Stimulated activated CD4-positive, alpha-beta T cell treated with anti-CD3 and anti-CD28 coated beads, Interleukin-4, amount 100 ng/mL, for 48 hours (primary cell): ENCODE measurements at places on chromosomes 5 and 9.

- no peak for DNase-seq
These were observed 444.8 kb downstream of the BNC2 start for GRCh38 chr9:16425562-16426231.

DNA sequence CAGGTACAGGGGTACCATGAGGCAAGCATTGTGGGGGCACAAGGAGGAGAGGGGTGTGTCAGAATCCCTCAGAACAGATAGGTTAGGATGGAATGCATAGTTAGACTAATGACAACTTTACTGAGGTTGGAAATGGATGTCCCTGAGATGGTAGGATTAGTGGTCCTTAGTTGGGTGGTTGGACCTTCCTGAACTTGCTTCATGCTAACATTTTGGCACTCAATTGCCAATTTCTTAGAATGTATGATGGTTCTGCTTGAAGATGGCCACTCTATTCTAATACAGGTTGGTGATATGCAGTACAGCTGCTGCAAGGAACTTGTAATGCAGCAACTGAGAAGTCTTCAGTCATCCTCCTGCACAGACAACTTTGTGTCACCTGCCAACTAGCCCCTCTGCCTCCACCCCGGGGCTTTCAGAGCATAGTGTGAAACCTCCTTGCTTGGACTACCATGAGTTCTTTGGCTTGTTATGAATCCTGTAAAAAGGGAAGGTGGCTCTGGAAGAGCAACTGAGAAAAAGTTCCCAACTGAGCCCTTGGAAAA, 5.4 kb downstream of the CCNI2 start:
- DNase-seq, result no peak

- no peak for DNase-seq
These were observed 317.6 kb downstream of the ENC1 start for GRCh38 chr5:74322944-74323343.

DNA sequence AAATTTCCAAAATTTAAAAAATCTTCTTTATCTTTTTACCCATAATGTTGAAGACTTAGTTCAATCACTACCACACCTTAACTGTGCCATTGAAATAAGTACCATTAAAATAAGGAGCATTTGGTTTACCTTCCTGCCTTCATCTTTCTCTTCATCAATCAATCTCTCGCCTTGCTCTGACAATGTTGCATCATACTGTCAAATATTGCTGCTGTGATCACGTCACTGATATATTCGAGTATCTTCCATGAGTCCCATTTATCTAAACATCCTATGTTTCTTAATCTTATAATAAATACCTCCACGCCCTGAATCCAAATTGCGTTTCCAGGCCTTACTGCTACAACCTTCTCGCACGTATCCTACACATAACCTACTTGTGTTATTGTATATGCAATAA, 155.2 kb upstream of the ACOT12 start:
- no peak for DNase-seq

- no peak for DNase-seq
These were observed 45.4 kb downstream of the TMEM252 start for GRCh38 chr9:68495247-68495646.

GRCh38 chr9:112764344-112764743, 13.8 kb downstream of the SNX30 start:
- DNase-seq, result no peak

DNA sequence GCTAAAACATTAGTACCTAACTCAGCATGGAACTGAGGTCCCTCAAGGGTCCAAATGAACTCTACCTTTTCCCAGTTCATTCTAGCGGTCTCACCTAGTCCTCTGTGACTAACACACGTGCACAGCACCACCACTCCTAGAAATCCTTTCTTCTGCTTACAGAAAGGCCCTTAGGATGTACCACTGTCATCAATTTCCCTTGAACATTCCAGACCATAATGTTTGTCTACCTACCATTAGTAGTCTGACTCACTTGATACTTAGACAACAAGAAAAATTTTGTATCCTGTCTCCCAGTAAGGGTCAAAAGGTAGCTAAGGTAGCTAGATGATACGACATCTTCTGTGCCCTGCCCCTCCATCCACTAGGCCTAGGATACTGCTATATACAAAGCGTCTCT, 166.6 kb downstream of the TSSK1B start:
- no peak for DNase-seq

DNA sequence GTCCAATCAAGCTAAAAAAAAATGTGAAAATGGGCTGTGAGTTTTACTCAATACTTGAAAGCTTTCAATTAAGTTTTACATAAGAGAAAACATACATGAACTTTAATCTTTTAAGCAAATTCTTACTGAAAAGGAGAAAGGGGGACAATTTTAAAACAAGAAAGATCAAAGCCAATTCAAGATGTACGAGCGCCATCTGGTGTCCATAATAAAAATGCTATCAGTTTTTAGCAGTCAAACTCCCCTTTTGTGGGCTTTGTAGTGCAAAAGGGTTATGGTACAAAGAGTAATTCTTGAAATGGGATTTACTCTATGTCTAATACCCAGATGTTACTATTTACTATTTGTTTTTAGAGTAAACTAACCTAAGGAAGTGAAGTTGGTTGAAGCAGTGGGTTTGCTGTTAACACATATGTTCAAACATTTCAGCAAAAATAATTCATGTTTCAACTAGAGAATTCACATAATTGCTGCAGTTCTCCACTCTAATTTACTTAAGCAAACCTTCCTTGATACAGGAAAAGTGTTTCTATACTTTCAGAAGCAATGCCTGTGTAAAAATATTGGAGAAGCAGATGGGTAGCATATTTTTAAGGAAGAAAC, 228.2 kb upstream of the TYRP1 start:
- no peak for DNase-seq

- DNase-seq, result no peak
These were observed 22.2 kb downstream of the MROH2B start for GRCh38 chr5:41048986-41049385.

DNA sequence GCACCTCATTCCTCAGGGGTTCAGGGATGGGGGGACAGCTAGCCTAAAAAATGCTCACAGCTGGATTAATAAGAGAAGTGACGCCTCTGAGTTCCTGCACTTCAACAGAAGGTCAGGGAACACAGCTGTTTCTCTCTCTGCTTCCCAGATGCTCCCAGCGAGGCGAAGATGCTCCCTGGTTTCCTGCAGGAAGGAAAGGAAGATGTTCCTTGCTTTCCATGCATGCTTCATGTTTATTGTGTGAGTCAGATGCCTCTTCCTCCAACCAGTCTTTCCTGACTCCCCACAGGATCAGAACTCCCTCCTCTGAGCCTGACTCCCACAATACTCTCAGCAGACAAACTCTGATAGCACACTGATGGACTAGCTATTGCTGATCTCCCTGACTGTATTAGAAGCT, 71.9 kb downstream of the MFAP3 start:
- no peak for DNase-seq

- DNase-seq, result no peak
These were observed 27.6 kb downstream of the FAM174A start for GRCh38 chr5:100562821-100563220.

DNA sequence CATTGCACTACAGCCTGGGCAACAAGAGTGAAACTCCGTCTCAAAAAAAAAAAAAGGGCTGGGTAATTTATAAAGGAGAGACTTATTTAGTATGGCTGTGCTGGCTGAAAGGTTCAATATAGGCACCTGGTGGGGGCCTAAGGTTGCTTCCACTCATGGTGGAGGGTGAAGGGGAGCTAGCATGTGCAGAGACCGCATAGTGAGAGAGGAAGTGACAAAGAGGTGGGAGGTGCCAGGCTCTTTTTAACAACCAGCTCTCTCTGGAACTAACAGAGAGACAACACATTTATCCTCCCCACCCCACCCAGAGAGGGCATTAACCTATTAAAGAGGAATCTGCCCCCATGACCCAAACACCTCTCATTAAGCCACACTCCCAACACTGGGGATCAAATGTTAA, 28.9 kb upstream of the SERINC5 start:
- DNase-seq, result no peak

GRCh38 chr5:157217289-157218024, 36.8 kb downstream of the ITK start:
- DNase-seq, result no peak

DNA sequence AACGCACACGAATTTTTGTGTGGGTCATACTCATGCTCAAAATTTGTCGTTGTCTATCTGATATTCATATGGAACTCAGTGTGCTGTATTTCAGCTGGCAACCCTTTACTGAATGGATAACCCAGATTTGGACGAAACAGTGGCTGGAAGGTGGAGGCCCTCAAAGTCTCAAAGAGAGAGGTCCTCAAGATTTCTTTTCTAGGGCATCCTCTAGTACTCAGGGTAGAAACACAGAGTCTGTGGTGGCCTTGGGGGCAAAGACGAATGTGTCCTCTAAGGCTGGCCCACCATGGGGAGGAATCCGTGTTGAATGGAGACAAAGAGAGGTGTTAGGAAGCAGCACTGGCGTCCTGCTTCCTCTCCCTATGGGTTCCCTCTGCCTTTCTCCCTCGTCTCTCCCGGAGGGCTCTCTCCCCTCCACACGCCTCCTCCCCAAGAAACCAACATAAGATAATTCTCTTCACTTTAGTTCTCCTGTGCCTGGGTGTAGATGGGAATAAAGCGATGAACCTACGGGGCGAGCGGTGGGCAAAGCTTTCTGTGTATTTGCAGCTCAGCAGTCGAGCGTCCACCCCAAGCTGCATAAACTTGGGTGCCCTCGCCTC, 333.7 kb downstream of the CWC27 start:
- DNase-seq, result no peak

DNA sequence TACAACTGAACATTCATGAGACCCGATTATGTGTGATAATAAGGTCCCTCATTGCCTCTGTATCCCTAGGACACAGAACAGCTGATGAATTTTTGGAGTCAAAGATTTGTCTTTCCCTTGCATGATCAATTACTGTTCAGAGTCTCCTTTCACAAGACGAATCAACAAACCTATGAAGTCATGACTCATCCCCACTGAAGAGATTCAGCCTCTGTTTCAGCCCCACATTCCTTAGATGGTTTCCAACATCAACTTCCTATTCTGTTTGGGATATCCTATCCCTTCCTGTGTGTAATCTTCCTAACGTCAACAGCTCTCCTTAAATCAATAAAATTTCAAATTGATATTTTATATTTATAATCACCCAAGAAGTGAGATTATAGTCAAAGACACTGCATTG, 199.0 kb downstream of the DNAH5 start:
- DNase-seq, result no peak

- DNase-seq, result peak; percentile 4
These were observed 50.6 kb downstream of the PTPN3 start for GRCh38 chr9:109447329-109448076.

GRCh38 chr5:94575196-94575595, 43.2 kb downstream of the KIAA0825 start:
- no peak for DNase-seq

DNA sequence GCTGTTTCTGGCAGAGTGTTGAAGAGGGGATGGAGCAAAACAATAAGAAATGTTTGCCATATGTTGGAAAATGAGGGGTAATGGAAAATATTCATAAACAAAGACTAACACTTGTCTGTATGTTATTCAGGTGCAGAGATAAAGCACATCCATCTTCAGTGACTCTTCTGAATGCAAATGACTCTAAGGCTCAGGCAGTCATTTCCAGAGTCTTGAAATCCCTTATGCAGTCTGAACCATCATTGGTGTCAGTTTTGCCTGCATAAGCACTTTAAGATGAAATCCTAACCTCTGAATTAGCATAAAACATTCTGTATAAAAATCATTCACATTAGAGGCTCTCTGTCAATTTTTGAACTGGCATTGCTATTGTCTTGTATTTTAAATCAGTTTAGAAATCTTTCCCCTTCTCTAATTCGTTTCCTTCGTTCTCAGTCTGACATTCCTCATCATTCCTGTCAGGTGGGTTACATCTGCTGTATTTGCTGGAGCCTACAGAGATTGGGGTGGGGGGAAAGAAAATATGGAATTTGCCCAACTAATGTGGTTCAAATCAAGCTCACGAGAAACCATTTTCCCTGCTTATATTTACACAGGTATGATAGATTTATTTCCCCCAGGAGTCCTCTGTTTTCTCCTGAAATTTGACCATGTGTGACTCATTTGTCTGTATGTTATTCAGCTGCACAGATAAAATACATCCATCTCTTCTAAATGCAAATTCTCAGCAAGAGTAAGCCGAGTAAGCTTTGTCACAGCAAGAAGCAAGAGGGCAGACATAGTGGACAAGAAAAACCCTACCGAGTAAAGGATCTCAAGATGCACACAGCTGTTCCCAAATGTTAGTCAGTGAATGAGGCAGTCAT, 31.6 kb downstream of the ENC1 start:
- no peak for DNase-seq

DNA sequence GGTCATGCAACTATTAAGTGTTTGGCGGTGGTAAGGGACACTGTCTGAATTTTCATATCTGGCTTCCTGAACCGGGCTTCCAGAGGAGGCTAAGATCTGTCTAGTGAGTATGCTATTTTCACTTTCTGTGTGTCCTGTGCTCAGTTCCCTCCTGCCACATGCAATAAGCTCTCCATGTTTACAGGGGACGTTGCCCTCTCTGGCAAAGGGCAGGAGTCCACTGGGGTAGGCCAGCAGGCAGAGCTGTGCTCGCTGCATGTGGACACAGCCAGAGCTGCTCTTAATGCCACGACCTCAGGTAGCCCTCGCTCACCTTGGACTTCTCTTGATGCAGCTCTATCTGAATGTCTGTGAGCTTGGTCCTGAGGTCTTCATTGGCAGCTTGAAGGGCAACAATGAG, 111.2 kb downstream of the JAKMIP2 start:
- no peak for DNase-seq
